ENCODE measurements at places on chromosomes 12 and 14. TPM values are rescaled to one million over a fixed set of nuclear protein-coding genes. Genes with fewer than 3 reads are reported as not detected.

Gene RASSF9
- total RNA-seq: 0.67 TPM

Gene EIF2B2
- 85.1 TPM for total RNA-seq

Gene SMCO3
- total RNA-seq: not detected

Gene DACT1
- 0.42 TPM for total RNA-seq

Gene NR1H4
- 0.09 TPM for total RNA-seq

Measured in A549 treated with ZK216348 at 1 μM for 4 hours (cell line).